ENCODE measurements at places on chromosomes 5 and 9. TPM values are rescaled to one million over a fixed set of nuclear protein-coding genes. Genes with fewer than 3 reads are reported as not detected.

CA9 gene
- total RNA-seq, result not detected

TAF11L5 gene
- not detected for total RNA-seq

TAF1L gene
- 0.02 TPM for total RNA-seq

C5orf58 gene
- total RNA-seq, result not detected

GLT6D1 gene
- not detected for total RNA-seq

PRDM9 gene
- total RNA-seq, result not detected
